Neural progenitor cell (in vitro differentiated cells): ENCODE measurements at places on chromosomes 1 and 21. TPM values are rescaled to one million over a fixed set of nuclear protein-coding genes. Genes with fewer than 3 reads are reported as not detected.

DNA sequence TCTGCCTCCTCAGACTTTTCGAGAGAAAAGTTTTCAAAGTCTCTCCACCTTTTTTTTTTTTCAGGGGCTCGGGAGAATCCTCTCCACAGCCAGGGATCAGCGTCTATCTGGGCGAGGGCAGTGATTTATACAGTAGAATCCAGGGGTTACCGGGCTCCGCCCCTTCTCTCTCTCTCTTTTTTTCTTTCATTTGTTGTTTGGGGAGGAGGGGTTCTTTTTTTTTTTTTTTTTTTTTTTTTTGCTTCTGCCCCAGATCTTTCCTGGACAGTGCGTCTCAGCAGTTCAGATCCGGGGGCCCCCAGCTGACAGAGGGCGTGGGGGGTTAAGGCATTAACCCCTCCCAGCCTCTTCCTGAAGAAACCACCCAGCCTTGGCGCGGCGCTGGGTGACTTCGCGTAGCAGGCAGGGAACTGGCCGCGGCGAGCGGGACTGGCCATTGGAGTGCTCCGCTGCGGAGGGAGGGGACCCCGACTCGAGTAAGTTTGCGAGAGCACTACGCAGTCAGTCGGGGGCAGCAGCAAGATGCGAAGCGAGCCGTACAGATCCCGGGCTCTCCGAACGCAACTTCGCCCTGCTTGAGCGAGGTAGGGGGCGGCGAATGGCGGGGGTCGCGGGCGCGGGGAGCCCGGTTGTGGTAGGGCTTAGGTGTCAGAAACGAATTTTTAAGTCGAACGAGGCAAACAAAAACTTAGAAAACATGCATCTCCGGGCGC, at the start of gene S1PR1:
TSS of gene S1PR1 (plus strand) at position 504 of the 713 bp plus-strand sequence. CDS start 1,966 bp downstream, outside the sequence.
- peak; percentile 94 for DNase-seq

DNA sequence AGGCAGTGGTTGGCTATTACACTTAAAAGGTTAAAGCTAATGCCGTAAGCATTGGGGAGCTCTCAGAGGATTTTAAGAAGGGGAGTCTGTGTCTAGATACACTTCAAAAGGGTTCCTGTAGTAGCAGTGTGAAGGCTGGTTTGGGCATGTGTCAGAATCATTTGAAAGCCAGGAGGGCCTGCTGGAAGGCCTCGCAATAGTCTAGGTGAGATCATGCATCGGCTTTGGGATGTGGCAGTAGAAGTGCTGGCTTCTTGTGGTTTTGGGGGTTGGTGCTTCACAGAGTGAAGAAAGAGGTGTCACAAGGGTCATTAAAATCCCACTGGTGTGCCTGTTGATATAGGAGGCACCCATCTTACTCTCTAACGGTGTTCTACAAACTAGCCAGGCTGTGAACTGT, 85.7 kb downstream of the ST6GALNAC3 start:
- no peak for DNase-seq

DNA sequence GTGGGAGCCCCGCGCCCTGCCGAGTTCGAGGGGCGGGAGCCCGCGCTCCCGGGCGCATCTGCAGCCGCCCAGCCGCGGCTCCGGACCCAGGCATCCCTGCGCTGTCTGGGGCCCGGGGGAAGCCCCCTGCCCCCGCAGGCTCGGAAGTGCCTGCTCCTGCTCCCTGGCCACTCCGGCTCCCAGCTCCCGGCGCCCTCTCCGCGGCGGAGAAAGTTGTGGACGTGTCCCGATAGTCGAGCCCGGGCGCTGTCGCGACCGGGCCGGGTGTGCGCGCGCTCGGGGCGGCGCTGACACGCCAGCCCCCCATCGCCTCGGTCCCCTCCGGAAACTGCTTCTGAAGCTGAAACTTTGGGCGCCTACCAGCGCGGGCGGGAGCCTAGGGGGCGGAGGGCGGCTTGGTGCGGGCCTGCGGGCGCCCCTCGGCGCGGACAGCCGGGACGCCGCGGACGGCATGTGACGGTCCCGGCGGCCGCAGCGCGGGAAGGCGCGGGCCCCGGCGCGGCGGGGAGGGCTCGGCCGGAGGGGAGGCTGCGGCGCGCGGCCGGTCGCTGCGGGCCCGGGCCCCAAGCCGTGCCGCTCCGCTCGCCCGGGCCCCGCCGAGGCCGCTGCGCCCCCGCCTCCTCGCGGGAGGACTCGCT, 515 bp downstream of the MAN1C1 start:
- DNase-seq, result peak; percentile 52

DNA sequence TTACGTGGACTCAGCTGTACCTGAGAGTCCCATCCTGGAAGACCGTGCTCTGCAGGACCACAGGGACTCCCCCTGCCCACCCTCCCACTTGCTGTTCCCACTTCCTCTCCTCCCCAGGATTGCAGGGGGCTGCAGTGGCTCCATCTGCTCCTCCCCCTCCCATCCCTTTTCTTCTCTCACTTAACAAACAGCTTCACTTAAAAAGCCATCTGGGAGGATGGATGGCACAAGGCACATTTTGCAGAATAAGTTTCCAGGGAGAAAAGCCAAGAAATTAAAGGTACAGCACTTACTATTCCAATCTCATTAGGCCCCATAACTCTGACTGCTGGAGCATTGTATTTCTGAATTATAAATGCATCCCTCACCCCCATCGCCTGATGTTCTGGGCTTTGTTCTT, 458.7 kb downstream of the PTPRU start:
- no peak for DNase-seq

- no peak for DNase-seq
Measured at GRCh38 chr1:33299461-33300155, 21.3 kb downstream of the A3GALT2 start.

DNA sequence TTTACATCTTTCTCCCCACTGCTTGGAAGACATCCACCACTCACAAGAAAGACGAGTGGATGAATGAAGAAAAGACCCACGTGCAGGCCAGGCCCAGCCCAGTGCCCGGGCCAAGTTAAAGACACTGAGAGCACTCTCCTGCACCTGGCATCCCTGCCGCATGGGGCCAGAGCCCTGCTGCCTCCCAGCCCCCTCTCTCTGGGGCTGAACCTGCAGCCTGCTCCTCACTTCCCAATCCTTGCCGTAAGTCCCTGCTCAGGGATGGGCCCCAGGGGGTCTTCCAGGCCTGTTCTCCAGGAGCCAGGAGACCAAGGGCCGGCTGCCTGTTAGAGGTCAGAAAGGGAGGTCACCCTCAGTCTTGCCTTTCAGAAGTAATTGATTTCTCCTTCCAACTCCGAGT, 168.5 kb upstream of the ZC3H12A start:
- no peak for DNase-seq

DNA sequence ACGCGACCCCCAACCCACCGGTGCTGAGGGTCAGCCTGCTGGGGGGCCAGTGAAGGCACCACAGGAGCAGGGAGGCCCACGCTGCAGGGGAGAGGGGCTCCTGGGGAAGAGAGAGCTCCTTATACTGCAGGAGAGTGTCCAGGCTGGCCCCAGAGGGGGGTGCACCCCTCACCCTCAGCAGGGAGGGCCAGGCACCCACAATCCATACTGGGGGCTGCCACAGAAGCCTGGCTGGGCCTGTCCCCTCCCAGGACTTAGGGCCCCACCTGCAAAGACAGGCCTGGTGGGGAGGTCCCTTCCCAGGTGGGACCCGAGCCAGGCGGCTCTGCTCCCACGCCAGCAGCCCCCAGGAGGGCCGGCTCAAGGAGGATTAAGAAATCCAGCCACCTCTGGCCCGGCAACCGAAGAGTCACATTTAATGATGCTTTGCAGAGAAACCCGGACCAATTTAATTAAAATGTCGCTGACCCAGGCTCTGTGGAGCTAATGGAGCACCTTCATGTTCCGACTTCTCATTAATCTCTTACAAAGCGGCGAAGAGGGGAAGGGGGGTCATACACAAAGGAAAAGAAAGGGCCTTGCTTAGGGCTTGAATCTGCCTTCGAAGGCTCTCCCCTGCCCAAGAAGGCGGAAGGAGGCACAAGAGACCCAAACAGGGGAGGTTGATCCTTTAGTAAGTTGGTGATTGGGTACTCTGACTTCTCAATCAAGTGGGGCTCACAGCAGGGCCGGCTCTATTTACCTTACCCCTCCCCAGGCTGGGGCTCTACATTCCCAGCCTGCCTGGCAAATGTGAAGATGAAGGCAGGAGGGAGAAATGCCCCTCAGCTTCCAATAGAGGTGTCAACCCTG, 25.0 kb downstream of the WNT9A start:
- peak; percentile 91 for DNase-seq

- DNase-seq, result peak; percentile 77
Measured at GRCh38 chr1:43414634-43415223, 25.0 kb downstream of the SZT2 start.

GRCh38 chr1:193185901-193186731, at the start of gene B3GALT2:
Gene B3GALT2 (minus strand): TSS chr1:193186613. CDS start chr1:193181562, 5,051 bp downstream.
- peak; percentile 5 for DNase-seq

DNA sequence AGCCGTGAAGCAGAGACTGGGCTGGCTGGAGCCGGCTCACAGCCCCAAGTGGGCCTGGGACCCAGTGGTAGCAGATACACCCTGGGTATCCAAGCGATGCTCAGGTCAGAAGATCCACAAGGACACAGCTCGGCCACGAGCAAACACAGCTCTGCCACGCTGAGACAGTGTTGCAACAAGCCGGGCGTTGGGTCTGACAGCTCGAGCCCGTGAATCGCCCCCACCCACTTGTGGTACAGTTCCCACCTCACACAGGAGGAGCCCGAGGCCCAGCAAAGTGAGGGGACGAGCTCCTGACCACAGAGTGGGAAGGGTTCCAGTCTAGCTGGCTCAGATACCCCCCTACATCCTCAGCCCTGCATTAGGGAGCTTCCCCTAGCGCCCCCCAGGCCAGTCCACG, 8.9 kb upstream of the PRKCZ start:
- DNase-seq, result no peak

DNA sequence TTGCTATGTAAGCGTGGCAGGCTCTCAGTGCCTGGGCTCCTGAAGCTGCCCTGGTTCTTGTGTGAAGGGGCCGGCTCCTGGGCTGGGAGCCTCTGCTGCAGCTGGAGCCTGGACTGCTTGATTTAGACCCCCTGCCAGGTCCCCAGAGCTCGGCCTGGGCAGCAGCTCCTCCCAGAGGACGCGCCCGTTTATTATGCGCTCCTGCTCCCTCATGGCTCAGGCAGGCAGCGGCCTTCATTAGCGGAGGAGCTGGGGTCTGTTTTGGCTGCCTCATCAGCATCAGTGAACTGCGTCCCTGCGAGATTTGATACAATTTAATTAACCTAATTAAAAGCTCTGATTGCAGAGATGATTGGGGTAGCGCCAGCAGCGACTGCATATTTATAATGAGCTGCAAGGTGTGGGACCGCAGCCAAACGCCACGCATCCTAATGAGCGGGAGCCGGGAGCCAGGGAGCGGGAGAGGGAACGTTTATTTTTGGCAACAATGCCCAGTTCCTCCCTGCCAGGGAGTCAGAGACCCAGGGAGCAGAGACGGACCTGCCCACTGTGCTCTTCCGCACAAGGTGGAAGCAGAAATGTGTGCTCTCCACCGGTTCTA, 16.6 kb downstream of the UTP11 start:
- DNase-seq, result peak; percentile 90

DNA sequence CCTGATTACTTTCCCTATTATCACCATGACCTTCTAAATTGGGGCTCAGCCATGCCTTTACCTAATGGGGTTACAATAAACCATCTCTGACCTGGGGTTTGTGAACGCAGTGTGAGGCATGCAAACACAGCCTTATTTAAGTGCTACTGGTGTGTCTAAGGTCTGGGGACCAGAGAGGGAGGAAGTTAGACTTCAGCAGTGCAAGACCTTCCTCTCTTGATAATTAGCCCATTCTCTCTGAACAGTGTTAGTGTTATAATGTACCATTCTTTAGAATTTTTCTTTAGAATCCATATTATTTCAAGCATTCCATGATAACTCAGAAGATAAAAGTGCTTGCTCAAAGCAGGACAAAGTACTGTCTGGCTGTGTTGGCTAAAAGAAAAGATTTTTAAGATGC, 10.5 kb upstream of the LRRC8D start:
- no peak for DNase-seq

- no peak for DNase-seq
Measured at GRCh38 chr1:17270891-17271765, 22.2 kb downstream of the PADI3 start.

GRCh38 chr1:212182171-212182570, 103.0 kb upstream of the PPP2R5A start:
- DNase-seq, result no peak

DNA sequence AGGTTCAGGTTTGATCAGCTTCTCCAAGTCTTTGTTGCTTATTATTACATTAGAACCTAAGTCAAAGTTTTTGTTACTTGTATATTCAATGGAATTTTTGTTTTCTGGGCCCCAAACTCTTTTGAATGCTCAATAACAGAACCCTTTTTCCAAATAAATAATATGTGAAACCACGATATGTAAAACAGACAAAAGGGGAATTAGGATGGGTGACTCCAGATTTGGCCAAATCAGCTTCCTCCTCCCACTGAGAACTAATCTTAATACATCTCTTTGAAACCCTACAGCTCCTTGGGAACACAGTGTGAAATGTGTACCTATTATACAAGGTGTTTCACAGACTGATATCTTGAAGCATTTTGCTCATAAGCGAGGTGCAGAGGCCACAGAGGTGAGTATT, 67.0 kb upstream of the TNFSF18 start:
- no peak for DNase-seq

DNA sequence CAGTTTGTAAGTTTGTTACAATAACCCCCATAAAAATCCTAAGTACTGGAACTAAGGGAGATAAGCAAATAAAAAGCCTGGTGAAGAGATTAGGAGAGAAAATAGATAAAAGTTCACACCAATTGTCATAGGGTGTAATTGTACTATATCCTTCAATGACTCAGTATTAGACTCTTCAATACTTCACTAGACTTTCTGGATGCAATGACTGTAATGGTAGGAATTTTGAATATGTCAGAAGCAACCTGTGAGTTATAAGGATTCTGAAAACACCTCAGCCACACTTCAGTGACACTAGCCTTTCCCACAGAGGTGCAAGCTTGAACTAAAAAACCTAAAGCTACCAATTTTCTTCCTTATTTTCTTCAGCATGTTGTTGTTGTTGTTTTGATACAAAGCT, 147.9 kb downstream of the PTGER3 start:
- no peak for DNase-seq

DNA sequence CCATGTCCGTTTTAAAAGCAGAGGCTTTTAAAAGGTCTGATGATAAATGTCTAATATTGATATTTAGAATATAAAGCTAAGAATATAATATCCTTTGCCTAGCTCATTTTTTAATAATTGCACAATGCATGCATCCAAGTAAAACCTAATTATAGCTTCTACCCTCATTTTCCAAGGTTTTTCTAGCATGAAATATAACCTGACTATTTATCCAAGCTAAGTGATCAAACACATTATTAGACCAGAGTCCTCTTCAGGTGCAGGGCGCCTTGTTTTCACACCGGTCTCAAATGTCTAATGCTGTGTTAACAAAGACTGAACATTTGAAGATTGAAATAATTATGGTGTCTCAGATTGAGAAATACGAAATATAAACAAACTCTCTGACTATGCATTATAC, 648.9 kb upstream of the CXADR start:
- DNase-seq, result no peak

- DNase-seq, result no peak
Measured at GRCh38 chr1:116372191-116372590, 853 bp upstream of the ATP1A1 start.

Gene MYCL
- 21.8 and 39.8 TPM in 2 replicates for total RNA-seq

Gene NMNAT2
- total RNA-seq, result 0.49 and 2.7 TPM in 2 replicates

Gene PLCH2
- 0.54 and 2.0 TPM in 2 replicates for total RNA-seq

Gene S100A3
- not detected in 2 replicates for total RNA-seq

Gene TMEM59
- total RNA-seq, result 125 and 139 TPM in 2 replicates

Gene NR5A2
- total RNA-seq, result 0.12 TPM in 1 of 2 replicates, not detected in the other

Gene S100A1
- 0.74 TPM in 1 of 2 replicates, not detected in the other for total RNA-seq

Gene VASH2
- total RNA-seq, result 5.2 and 10.7 TPM in 2 replicates

Gene IL23R
- total RNA-seq, result not detected in 2 replicates

Gene PIGK
- total RNA-seq, result 16.9 and 44.1 TPM in 2 replicates

Gene DMRTA2
- 0.46 TPM in 1 of 2 replicates, not detected in the other for total RNA-seq

Gene ADORA1
- 1.1 and 3.2 TPM in 2 replicates for total RNA-seq

Gene FMO5
- 0.28 and 0.82 TPM in 2 replicates for total RNA-seq

Gene GPR161
- 21.1 and 26.5 TPM in 2 replicates for total RNA-seq

Gene SPRR2G
- not detected in 2 replicates for total RNA-seq

Gene EPB41
- 157 and 211 TPM in 2 replicates for total RNA-seq

Gene ARHGEF19
- 10.9 and 22.2 TPM in 2 replicates for total RNA-seq
